ENCODE measurements at places on chromosomes 3 and 15. TPM values are rescaled to one million over a fixed set of nuclear protein-coding genes. Genes with fewer than 3 reads are reported as not detected.

The NPAP1 gene
- 0.12 TPM for total RNA-seq

The TMEM207 gene
- total RNA-seq: not detected

- DNase-seq: no peak
These were observed 21.4 kb downstream of the BMF start for GRCh38 chr15:40087068-40087810.

DNA sequence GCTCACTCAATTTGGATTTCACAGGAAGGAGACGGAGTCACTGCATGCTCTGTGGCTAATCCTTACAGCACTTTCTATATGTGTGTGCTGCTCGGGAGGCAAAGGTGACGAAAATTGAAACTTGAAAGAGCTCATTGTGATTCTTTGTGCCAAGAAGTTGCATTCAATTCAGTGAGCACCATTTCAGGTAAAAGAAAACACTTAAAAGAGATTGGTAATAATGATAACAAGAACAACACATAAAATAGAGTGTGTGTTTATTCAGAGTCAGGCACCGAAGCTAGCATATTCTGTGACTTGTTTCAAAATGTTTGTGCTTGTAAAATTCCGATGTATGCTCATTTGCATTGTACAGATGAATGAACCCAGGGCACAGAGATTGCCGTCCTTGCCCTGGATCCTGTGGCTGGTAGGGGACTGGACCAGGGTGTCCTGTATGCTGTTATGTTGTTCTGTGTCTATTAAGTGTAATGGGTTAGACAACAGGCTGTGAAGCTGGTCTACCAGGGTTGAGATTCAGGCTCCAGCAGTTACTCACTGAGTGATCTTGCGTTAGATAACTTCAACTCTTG, 193.3 kb upstream of the PROK2 start:
- DNase-seq: no peak

GRCh38 chr3:105888621-105889579, 20.1 kb upstream of the CBLB start:
- DNase-seq: no peak

GRCh38 chr15:32818758-32819447, 101.1 kb downstream of the GREM1 start:
- no peak for DNase-seq

GRCh38 chr3:27521179-27521871, 37.1 kb upstream of the SLC4A7 start:
- no peak for DNase-seq

- DNase-seq: no peak
These were observed 1134.9 kb downstream of the ROBO2 start for GRCh38 chr3:78174821-78175220.

- no peak for DNase-seq
These were observed 24.8 kb downstream of the PEX5L start for GRCh38 chr3:180011927-180012326.

DNA sequence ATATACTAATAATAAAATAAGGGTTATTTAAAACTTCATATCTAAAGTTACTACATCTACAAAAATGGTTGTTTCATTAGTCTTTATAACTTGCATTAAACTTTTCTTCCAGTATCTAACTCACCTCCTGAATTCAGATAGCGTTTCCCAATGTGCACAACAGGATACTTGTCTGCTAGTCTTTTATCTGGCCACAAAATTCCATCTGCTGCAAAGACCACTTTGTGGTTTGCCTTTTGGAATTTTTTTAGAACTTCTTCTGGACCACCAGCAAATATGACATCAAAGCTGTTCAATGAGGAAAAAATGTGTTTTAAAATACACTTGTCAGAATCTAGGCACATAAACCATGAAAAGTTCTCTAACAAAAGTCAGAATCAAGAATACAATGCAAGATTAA, 50.8 kb downstream of the PLOD2 start:
- no peak for DNase-seq
